Keratinocyte (primary cell): ENCODE measurements at places on chromosomes 13 and 19.

- no peak for DNase-seq
These were observed 740 bp downstream of the ELAVL3 start for GRCh38 chr19:11479898-11480714.

GRCh38 chr13:110336681-110337080, 29.6 kb downstream of the COL4A2 start:
- DNase-seq, result no peak

DNA sequence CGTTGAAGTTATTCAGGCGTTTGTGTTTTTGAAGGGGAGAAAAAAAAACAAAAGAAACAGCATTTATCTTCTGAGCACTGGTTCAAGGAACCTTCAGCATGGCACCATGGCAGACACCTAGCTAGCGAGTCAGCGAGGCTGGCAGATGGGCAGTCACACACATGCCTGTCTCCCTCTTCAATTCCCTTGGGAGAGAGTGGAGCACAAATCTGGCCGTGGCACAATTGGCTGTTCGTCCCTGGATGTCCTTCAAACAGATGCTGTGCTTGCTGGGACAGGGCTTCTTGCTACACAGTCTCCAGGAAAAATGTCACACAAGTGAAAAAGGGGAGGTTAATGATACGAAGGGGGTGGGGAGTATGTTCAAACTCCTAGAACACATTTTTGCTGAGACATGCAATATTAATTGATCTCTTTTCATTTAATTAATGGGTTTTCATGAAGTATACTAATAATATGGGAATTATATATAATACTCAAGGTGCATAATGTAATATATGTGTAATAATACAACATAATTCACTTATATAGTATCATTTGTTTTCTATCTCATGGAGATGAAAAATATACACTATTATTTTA, 1674.5 kb upstream of the SLC10A2 start:
- no peak for DNase-seq

DNA sequence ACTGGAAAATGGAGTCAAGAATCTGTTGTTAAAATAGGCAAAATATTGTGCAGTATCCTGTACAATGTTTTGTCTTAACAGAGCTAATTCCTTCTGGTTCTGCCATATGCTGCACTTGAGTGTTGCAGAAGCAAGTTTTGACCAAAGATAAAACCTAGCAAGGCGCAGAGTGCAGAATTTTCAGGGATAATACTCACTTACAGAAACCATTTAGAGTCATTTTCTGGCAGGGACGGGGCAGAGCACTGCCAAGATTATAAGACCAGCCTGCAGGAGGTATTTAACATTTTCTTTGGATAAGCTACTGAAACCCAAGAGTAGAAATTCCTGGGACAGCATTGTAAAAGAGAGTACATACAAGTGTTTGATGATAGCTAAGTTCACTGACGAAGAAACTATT, 159.5 kb upstream of the EDNRB start:
- DNase-seq, result no peak

- no peak for DNase-seq
These were observed 30.3 kb upstream of the CEACAM4 start for GRCh38 chr19:41657157-41657556.

DNA sequence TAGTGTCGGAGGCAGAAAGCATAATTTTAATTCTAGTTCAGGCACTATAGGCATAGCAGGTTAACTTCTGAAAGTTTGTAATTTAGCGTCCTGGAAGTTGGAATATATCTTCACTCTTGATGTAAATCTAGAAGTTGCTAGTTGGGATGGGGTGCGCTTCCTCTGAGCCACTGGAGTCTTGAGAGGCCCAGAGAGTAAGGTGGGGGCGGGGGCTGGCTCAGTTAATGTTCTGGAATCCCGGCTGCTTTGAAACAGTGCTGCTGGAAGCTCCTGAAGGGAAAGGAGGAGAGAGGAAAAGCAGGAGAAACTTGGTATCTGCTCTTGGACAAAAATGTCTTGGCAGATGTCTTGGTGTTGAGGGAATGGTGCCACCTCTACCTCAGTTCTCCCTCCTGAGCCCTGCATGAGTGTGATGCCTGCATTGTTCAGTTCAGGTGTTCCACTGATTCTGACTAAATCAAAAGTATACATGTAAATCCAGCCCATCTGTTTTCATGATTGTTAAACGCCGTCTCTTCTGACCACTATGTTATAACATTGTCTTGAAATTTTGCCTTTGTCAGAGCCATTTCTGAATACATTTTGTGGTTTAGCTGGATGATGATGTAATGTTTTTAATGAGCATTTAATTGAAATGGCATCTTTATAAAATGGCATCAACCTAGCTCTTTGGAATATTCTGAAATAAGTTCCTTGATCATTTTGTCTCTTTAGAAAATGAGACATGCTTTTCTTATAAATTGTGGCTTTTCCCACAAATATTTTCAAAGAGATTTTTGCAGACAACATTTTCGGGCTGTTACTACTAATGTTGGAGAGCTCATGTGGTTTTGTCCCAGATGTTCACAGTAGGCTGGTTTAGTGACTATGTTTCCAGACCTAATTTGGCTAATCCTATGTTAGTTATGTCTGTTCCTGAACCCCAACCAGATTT, 202.7 kb downstream of the SHISA2 start:
- DNase-seq, result no peak

DNA sequence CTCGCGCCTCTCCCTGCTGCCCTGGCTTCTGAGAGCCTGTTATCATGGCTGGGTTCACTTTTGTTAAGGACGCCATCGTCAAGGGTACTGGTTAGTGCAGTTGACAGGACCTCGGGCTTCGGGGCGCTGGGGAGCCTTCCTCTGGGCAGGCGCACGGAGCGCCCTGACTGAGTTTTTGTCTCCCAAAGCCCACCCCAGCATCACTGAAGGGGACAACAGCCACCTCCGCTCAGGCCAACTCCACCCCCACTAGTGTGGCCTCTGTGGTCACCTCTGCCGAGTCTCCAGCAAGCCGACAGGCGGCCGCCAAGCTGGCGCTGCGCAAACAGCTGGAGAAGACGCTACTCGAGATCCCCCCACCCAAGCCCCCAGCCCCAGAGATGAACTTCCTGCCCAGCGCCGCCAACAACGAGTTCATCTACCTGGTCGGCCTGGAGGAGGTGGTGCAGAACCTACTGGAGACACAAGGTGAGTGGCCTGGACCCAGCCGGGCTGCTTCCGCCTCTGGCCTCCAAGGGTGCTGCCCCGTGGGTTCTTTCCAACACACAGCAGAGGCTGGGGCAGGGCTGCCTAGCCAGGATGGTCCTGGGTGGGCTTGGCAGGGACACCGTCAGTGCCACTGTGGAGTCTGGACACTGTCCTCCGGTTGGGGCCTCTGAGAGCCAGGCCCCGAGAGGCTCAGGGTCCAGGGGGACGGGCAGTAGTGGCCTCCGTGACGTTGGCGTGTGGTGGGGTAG, 16.9 kb downstream of the TSSK6 start:
- DNase-seq, result no peak

DNA sequence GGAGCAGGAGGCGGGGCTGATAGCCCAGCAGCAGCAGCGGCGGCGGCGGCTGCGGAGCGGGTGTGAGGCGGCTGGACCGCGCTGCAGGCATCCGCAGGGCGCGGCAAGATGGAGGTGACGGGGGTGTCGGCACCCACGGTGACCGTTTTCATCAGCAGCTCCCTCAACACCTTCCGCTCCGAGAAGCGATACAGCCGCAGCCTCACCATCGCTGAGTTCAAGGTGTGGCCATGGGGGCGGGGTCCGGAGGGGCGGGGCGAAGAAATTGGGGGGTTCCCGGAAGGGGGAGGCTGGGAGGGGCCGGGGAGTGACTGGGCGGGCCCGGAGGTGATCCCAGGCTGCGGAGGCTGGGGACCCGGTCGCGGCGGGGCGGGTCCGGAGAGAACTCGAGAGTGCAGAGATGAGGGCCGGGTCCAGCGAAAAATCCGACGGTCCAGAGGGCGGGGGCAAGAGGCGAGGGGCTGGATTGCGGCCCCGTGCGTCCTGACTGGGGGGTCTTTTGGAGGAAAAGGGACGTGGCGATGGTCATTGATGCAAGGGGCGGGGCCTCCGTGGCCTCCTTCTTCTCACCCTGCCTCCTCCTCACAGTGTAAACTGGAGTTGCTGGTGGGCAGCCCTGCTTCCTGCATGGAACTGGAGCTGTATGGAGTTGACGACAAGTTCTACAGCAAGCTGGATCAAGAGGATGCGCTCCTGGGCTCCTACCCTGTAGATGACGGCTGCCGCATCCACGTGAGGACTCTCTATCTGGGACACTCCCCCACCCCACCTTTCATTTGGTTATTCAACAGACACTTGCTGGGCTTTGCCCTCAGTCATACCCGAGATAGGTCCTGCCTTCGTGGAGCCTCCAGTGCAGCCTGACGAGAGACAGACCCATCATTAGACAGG, at the start of gene TBCB:
TBCB (plus strand) TSS at position 16 of the 891 bp plus-strand sequence; CDS start at position 109, 93 bp downstream.
- DNase-seq, result no peak

GRCh38 chr13:46721054-46721453, 75.9 kb downstream of the ESD start:
- DNase-seq, result no peak

- peak; percentile 41 for DNase-seq
These were observed 42.8 kb upstream of the CLDN10 start for GRCh38 chr13:95509521-95510310.

DNA sequence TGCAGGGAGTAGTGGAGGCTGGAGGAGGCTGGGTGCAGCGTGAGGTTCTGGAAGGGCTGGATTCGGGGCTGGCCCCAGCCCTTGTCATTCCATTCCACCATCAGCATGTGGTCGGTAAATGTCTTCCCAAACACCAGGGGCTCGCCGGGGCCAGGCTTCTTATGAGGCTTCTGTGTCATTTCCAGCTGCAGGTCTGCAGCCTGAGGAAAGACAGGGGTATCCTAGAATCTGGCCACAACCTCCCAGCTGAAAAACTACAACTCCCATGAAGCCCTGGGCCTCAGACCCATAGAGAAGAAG, 4.4 kb downstream of the BCAT2 start:
- no peak for DNase-seq

DNA sequence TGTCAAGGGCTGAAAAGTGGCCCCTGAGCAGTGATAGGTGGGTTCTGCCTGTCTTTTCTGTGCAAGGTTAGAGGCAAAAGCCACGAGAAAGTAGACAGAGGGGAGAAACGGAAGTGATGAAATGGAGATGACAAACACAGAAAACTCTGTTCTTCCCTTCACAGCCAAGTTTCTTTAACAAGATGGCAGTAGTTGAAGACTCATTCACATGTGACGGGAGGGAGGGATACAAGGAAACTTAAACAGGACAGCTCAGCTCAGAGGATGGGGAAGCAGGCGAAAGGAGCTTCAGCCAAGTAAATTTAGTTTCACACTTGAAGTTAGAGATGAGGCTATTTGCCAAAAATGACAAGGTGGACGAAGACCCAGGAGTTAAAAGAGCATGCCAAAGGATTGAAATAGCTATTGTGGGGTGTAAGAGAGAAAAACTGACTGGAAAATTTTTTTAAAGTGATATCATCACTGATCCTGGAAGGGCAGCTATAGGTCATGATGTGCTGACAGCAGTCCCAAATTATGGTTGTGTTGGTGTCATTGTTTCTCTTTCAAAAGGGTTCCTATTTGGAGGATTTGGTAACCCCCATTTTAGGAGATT, 347.9 kb downstream of the EFNB2 start:
- DNase-seq, result no peak

DNA sequence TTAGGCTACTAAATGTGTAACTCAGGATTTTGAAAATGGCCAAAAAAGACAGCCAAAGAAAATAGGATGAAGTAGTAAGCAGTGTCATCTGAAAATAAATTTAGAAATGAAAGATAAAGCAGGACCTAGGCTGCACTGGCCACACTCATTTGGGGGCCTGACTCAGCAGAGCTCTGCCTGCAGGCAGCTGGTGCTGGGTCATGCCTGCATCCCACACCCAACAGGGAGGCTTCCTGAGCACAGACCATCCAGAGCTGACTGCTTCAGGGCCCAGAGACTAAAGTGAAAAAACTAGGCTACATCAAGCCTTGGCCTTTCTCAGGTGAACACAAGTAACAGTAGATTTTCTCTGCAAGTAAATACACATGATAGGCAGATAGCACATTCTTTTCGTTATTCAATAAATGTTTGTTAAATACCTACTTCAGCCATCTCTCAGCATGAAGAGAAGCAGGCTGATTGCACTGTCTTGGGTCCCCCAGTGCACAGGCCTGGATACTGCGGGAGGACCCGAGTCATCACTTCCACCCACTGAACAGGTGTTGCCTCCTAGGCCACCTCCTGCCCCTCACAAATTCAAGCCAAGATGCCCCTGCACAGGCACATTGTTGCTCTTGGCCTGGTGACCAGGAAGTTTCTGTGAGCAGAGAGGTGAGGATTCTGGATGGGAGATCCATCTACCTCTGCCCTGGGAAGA, 284.0 kb downstream of the OXGR1 start:
- DNase-seq, result no peak

- no peak for DNase-seq
These were observed 120.5 kb upstream of the SPACA7 start for GRCh38 chr13:112255550-112256120.

GRCh38 chr13:60164234-60164889, 634 bp upstream of the DIAPH3 start:
- no peak for DNase-seq

DNA sequence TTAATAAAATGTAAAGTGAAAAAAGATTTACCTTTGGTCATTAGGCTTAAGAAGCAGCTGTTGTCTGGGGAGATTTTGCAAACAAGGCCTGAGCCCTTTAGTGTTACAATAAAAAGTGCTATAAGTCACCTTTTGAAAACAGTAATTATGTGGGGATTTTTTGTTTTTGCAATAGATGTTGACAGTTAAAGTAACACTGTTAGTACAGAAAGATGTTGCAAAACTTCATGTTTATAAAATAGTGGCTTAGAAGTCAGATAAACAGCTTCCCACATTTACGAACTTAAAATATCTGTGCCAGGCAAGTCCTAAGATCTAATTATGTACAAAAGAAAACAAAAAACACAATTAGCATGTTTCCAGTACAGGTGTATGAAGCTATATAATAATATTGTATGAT, 138.0 kb upstream of the IRS2 start:
- DNase-seq, result no peak

GRCh38 chr19:50837300-50837699, 3.9 kb upstream of the KLK15 start:
- peak; percentile 52 for DNase-seq

GRCh38 chr19:6663236-6664201, 6.4 kb downstream of the TNFSF14 start:
- no peak for DNase-seq

DNA sequence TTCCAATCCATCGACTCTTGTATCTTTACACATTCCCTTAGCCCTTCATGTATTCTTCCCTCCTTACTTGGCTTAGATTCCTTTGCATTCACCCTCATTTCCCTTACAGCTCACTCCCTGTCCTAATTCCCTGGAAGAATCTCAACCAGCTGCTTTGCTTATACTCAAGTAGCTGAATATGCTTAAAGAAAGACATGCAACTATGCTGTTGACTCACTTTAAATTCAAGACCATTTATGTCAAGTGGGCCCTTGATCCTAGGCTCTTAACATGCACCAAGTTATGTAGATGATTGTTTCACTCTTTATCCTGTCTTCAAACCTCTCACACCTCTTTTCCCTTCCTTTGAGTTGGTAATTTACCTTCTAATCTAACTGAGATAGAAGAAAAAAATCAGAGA, 7.4 kb downstream of the CCDC122 start:
- DNase-seq, result no peak

GRCh38 chr13:94346261-94347019, 133.0 kb downstream of the DCT start:
- DNase-seq, result no peak
